ENCODE measurements at places on chromosomes 3 and 15.

DNA sequence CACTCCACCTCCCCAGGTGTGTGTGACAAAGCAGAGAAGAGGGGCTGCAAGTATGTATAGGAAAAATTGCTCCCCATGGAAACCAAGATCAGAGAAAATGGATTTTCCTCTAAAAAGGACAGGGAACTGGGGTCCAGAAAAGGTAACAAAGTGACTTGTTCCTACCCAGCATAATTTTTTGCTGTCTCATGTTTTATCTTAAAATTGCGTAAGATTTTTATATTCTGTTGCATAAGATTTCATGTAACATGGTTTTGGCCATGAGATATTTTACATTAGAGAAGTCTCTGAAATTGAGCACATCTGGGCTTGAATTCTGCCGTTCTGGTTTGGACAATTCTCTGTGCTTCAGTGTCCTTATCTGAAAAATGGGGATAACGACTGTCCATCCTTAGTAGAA, 335.7 kb upstream of the RORA start:
- no peak for DNase-seq

DNA sequence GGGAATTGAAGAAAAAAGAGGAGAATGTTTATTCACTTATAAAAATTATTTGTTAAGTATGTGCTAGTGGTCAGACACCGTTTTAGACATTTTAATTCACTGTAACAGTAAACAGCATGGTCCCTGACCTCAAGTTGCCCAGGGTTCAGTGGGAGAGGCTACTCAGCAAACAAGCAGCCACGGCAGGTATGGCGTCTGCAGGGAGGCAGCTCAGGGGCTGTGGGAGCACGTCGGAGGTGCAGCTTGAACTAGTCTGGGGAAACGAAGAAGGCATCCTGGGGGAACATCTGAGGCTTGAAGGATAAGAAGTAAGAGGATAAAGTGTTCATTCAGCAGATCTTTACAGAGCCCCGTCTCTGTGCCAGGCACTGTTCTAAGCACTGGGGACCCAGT, 66.0 kb downstream of the CRTC3 start:
- no peak for DNase-seq

DNA sequence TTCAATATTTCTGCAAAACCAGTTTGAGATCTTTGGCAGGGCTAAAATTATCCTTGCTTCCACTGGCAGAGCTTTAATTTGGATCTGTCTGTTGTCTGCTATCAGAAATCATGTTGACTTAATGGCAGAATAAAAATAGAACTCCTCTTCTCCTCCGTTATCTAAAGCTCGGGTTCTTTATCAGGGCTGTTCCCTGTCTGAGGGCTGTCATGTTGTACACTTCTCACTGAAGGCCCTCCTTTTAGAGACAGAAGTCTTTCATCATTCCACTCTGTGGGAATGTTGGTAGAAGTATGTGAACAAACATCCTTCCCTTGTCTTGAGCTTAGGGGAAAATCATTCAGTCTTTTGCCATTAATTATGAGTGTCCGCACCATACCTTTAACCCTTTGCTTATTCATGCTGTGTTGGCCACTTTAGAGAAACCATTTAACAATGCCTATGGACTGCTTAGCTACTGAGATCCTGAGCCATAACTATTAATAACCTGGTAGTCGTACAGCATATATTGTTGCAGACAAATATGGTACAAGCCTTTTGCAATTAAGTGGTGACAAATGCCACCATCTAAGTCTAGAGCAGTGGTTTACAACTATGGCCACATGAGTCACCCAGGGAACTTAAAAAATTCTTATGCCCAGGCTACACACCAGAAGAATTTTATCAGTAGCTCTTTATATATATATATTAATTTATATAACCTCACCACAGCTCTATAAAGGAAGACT, 226.0 kb upstream of the TPM1 start:
- DNase-seq = no peak

DNA sequence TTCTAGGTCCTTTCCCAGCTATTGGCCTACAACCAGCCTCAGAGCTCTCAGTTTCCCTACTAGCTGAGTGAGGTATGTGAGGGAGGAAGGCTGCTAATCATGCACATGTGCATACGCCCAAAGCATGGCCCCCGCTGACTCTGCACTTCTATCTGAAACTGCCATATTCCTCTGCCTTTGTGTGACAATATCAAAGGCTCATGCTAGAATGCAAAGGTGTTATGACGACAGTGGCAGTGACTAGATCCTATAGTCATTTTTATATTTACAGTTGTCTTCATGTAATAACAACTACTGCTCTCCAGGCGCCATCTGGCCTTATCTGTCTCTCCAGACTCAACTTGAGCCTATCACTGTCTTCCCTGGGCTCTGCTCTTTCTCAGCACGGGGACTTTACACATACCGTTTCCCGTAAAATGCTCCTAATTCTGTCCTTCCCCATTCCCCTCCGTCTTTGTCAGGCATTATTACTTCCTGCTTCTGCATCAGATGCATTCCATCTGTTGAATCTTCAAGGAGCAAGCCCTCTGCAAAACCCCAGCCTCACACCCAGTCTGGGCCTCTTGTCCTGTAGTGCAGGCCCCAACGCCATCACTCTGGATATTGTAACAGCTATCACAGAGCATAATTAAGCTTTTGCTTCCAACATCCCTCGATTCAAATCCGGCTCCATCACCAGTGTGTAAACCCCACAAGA, 102.5 kb downstream of the PDCD6IP start:
- DNase-seq = no peak

GRCh38 chr3:129118745-129119144, 2.9 kb downstream of the RAB43 start:
- no peak for DNase-seq

GRCh38 chr3:73378207-73378606, 246.5 kb downstream of the PDZRN3 start:
- DNase-seq = no peak

DNA sequence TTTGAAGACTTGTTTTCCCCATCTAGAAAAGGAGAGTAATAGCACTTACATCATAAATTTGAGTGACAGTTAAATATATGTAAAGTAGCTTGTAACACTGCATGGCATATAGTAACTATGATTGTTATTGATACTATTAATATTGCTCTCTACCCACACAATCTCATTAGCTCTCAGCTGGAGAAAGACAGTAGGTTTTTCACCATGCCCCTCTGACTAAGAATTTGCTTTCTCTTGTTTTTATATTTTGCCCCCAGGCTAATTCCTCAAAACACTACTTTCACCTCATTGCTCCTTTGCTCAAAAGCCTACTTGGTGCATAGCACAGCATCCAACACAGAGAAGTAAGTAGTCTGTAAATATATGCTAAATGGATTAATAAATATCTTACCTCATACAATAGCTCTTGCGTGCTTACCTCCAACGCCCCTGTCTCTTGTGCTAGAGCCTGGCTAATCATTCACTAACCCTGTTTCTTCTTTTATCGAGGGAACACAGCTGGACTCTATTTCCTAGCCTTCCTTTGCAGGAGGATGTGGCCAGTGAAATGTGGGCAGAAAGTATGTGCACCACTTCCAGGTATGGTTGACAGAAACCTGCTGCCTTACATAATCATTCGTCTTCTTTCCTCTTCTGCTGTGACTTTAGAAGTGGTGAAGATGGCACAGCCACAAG, 190.0 kb downstream of the PLCH1 start:
- DNase-seq = no peak

DNA sequence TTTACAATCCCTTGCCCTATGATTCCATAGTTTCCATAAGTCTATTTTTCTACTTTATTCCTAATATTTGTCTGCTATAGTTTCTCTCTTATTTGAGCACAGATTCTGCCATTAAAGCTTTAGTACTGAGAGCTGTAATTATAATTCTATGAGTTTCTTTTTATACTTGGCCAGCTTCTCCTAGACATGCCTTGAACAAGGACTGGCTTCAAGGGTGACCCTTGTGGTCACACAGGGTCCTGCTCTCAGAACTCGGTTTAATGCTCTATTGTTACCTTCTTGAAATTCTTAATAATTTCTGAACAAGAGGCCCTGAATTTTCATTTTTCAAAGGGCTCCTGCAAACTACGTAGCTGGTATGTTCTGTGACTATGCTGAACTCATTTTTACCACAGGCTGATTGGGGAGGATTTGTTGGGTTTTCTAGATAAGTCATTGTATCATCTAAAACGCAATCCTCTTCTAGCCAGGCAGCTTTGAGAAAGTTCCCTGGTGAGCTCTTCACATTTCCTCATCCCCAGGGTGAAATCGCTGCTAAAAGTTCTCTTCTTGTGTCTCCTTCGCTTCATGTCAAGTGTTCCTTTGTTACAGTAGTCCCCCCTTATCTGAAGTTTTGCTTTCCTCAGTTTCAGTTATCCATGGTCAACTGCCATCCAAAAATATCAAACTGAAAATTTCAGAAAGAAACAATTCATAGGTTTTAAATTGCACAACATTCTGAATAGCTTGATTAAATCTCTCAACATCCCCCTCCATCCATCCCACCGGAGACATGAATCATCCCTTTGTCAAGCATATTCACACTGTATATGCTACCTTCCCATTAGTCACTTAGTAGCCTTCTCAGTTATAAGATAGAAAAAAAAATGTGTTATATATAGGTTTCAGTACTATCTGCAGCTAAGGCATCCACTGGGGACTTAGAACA, 12.6 kb upstream of the PLCL2 start:
- DNase-seq = no peak

- DNase-seq = no peak
Measured at GRCh38 chr3:70856414-70857162, 544.1 kb upstream of the MDFIC2 start.

- DNase-seq = peak; percentile 71
Measured at GRCh38 chr3:32780735-32781210, 37.0 kb upstream of the TRIM71 start.

DNA sequence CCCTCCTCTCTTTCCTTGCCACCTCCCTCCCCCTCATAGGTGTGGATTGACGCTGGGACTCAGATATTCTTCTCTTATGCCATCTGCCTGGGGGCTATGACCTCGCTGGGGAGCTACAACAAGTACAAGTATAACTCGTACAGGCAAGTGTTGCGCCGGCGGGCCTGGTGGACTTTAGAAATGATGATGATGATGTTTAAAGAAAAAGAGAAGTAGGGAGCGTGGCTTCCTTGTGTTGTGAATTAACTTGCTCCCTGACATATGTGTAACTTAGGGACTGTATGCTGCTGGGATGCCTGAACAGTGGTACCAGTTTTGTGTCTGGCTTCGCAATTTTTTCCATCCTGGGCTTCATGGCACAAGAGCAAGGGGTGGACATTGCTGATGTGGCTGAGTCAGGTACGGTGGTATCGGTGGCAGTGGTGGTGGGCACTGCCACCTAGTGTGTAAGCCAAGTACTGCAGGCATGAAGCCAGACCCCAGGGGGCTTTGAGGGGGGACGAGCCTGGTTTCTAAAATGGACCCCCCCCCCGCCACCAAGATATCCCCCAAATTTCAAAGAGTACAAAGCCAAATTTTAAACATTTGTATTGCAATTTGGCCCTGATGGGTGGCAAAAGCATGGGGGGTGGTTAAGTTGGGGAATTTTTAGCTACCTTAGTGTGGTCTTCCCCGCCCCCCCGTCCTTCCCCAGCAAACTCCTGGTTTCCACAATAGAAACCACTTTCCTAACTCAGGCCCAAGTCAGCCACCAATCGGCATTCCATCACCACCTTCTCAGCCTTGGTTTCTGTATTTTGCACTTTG, 65.6 kb downstream of the SLC6A6 start:
- peak; percentile 72 for DNase-seq

DNA sequence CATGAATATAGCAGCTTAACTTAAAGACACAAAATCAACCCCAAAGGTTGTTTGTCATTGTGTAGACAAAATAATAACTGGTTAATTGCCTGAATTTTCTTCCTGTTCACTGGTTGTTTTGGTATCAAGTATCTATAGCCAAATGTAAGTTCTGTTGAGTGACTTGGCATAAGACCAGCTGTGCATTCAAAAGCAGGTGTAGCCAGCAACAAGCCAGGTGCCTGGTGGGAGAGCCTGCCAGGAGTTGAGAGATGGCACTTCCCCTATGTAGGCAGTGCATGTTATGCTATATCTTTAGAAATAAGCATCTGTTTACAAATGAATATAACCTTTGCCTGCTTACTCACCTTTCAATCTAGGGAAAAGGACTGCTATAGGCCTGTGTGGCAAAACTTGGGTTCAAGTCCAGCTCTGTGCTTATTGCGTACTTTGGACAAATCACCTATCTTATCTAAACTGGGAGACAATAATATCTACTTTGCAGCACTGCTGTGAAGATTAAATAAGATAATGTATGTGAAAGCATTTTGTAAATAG, 84.9 kb upstream of the TBL1XR1 start:
- no peak for DNase-seq

- DNase-seq = no peak
Measured at GRCh38 chr15:59296181-59296617, 76.5 kb downstream of the MYO1E start.

DNA sequence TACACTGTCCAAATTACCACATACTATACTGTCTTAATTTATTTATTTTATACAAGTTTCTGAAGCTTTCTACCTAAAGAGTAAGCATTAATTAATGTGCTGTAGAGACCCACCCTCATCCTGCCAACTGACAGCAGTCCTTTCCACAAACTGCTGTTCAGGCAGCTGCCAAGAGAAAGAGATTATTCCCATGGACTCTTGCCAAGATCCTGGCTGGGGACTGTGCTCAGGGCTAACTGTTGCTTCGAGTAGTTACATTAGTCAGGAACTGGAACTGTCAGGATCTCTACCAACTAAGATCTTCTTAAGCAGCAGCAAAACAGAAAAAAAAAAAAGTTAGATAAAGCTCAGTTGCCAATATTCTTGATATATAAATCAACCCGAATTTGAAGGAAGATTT, 398.8 kb downstream of the MECOM start:
- DNase-seq = no peak

DNA sequence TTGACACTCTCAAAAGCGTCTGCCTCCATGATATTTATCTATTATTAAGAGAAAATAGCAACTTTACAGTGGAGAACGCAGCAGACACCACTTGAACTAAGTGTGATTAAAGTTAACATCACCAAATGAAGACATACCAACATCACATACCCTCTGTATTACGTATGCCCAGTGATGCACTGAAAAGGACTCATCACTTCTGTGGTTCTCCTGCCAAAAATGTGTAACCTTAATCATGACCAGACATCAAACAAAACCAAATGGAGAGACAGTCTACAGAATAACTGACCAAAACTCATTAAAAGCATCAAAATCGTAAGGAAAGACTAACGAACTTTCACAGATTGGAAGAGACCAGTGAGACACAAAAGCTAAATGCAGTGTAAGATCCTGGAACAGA, 103.2 kb downstream of the PPP2R3A start:
- no peak for DNase-seq

- DNase-seq = no peak
Measured at GRCh38 chr3:30672959-30673358, 66.6 kb downstream of the TGFBR2 start.

DNA sequence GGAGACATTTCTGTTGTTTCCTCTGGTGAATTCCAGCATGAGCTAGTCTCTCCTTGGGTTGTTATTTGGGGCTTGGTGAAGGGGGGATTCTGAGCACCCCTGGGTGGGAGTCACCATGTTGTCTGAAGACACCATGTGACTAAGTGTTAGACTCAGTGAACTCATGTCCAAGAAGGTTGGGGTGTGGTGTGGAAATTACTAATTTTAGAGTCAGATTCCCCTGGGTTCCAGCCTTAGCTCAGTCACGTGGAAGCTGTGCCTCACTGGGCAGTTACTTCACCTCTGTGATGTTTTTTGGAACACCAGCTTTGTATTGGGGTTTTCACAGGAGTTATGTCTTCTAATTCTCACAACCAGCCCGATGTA, 171.5 kb downstream of the RPLP1 start:
- DNase-seq = no peak

GRCh38 chr3:50924638-50925037, 249.9 kb downstream of the DOCK3 start:
- no peak for DNase-seq

All from right forelimb (tissue), 1 donor.